Caco-2 (cell line): ENCODE measurements at places on chromosomes 6 and 20.

GRCh38 chr6:130749402-130749801 lies 77.8 kb upstream of the SMLR1 start:
- DNase-seq = peak; percentile 8

GRCh38 chr6:14638906-14639761 lies 521.6 kb downstream of the CD83 start:
- DNase-seq = no peak

DNA sequence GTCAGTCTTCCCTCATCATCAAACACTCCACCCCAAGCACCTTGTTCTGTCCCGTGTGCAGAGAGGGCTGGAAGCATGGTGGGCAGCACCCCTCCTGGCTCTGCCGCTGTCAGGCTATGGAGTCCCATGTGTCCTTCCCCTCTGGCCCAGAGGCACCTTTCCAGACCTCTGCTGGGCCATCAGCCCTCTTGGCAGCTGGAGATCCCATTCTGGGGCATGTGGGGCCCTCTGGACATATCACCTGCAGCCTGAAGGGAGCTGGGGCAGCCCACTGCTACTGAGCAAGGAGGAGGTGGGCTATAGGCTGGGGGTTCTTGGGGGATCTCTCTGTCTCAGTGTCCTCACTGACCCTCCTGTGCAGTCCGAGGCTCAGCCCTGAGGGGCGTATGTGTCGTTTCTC lies 42.2 kb downstream of the SUN5 start:
- DNase-seq = no peak

- DNase-seq = no peak
Measured at GRCh38 chr20:40317156-40317790, 371.8 kb downstream of the MAFB start.

DNA sequence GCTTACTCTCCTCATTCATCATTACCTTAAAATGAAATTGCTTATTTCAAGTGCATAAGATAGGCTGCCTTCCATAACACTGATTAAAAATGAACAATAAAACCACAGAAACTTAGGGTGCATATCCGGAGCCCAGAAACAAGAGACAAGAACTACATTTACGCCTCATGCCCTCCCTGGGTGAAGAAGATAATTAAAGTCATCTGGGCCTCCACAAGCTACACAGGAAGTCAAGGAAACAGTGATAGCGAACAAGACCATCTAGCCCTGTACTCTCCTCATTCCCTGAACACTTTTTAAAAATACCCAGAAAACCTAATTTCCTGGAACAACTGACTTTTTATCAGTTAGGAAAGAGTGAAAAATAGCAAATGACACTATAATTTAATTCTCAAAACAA lies 6.3 kb downstream of the SOD2 start:
- DNase-seq = no peak

DNA sequence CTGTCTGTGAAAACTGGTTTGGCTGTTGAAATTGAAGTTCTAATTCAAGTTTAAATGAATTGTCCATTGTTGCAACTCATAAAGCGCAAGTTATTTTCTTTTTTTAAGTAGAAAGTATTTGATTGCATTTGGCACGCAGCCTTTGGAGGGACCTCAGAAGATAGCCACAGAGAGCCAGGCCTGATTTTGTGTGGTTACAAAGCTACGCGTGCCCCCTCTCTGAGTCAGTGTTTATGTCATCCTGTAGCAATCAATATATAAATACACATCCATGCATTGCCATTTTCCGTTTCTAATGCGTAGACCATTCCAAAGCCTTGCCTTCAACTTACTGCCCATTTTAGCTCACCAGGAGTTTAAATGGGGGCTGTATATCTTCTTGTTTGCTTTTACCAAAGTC lies 173.2 kb downstream of the TMEM242 start:
- no peak for DNase-seq

GRCh38 chr20:59933296-59933848 lies at the start of gene SYCP2:
Gene SYCP2, minus strand, starts transcription at chr20:59933637. Its CDS starts 11,224 bp downstream, at chr20:59922413.
- peak; percentile 91 for DNase-seq

- DNase-seq = no peak
Measured at GRCh38 chr6:117961301-117961700, 54.2 kb downstream of the SLC35F1 start.

DNA sequence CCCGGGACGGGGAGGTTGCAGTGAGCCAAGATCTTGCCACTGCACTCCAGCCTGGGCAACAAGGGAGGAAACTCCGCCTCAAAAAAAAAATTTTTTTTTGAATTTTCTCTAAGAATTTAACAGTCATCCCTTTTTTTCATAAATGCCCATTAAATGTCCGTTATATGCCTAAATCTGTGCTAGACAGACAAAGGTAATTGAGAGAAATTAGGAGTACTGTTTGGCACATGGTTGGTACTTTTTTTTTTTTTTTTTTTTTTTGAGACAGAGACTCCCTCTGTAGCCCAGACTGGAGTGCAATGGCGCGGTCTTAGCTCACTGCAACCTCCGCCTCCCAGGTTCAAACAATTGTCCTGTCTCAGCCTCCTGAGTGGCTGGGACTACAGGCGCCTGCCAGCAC lies 1.7 kb downstream of the PCMT1 start:
- DNase-seq = no peak

- no peak for DNase-seq
Measured at GRCh38 chr6:15875797-15876196, 213.0 kb upstream of the DTNBP1 start.

DNA sequence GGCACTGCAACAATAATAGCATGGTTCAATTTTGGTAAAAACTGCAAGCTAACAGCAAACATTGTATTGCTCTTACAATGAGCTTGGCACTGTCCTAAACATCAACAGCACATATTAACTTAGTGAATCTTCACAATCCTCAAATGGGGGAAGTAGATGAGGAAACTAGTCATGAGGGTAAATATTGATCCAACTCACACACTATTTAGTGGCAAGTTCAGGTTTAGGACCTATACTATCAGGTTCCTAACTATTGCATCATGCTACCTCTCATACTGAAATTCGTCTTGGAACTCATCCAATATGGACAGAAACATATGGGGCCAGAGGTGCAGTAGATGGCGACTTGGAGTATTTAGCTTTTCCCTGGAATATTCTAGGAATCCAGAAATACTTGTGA lies 34.2 kb downstream of the FKBP1C start:
- DNase-seq = no peak

- no peak for DNase-seq
Measured at GRCh38 chr6:64914124-64914523, 792.9 kb downstream of the EYS start.

DNA sequence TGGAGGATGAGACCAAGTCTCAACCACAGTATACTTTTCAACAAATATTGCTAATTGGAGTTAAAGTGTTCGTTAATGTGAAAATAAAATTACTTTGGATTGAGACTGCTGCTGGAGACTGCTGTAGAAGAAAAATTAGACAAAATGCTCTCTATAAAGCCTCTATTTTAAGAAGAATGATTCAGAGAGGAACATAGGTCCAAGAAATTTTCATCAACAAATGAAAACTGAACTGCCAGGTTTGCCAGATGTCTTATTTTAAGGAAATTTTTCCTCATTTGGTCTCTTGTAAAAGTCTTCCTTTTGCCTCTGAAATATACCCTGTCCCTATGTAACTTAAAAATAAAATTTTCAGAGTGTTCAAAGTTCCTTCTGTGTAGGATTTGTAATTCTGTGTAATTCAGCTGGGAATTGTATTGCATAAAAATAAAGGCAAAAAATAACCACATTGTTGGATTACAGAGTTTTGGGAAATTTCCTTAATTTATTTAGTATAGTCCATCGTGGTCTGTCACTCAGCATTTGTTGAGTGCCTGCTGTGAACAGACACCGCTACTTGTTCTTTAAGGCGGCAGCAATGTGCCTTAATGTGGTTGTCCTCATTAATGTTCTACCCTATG lies 27.4 kb downstream of the ANKS1A start:
- DNase-seq = no peak

DNA sequence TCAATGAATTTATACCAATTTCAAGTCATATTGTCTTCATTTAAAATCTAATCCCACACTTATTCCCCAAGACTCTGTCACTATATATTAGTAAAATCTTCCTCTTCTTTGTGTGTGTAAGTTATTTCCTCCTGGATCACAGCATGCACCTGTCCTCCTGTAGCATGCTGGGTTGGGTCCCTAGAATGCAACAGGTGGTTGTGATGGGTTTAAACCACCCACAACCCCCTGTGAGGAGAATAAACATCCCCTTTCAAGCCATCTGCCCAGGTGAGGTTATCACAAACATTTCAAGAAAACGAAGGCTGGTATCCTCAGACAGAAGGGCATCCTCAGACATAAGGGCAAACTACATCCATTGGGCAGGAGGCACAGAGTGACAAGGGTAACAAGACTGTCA lies 26.4 kb downstream of the DZANK1 start:
- DNase-seq = no peak

DNA sequence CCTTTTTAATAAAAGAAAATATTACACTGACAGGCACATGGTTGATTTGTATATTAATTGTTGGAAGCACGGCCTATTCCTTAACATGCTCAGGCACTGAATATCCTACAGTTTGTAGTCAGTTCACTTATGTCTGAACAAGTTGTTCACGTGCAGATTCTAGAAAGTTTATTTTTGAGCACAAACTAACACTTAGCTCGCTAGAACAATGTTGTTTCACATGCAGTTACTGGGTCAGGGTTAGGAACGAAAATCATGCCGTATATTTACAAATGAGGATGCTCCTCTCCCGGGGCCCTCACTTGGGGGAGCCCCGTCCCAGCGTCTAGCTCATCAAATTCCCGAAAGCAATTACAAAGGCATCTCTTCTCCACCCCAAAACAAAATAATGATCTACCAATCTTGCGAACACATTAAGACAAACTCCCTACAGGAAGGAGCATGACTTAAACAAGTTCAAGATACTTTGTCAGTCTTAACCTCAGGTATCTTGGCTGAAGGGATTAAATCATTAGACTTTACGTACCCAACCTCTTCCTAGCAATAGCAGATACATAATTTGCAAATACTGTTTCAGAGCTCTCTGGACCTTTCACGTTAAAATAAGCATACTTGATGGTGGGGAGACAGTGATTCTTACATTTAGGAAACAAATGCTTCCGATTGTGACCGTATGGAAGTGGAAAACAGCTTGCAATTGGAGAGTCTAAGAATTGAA lies 1.5 kb downstream of the MAP7 start:
- DNase-seq = no peak

- DNase-seq = no peak
Measured at GRCh38 chr20:59731376-59731775, 127.0 kb downstream of the PHACTR3 start.

- no peak for DNase-seq
Measured at GRCh38 chr20:9945408-9945807, 89.4 kb upstream of the ANKEF1 start.

GRCh38 chr6:36313649-36313936 lies 23.1 kb downstream of the BNIP5 start:
- no peak for DNase-seq

GRCh38 chr6:104585646-104586045 lies 274.1 kb downstream of the HACE1 start:
- no peak for DNase-seq

DNA sequence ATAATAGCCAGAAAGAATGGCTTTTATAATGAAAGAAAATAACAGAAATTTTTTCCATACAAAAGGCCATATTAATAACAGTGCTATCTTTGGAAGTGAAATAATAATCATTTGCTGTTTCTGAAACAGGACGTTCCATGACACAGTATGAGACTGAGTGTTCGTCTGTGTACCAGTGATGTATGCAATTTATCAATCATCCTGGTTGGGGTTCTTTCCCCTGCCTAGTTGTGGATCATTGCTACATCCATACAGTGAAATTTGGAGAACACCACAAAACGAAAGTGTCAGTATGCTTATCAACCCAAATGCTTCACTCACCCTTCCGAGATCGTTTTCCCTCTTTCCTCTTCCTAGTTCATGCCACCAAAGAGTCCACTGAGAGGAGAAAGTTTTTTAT lies 151.4 kb upstream of the PRDM1 start:
- no peak for DNase-seq

DNA sequence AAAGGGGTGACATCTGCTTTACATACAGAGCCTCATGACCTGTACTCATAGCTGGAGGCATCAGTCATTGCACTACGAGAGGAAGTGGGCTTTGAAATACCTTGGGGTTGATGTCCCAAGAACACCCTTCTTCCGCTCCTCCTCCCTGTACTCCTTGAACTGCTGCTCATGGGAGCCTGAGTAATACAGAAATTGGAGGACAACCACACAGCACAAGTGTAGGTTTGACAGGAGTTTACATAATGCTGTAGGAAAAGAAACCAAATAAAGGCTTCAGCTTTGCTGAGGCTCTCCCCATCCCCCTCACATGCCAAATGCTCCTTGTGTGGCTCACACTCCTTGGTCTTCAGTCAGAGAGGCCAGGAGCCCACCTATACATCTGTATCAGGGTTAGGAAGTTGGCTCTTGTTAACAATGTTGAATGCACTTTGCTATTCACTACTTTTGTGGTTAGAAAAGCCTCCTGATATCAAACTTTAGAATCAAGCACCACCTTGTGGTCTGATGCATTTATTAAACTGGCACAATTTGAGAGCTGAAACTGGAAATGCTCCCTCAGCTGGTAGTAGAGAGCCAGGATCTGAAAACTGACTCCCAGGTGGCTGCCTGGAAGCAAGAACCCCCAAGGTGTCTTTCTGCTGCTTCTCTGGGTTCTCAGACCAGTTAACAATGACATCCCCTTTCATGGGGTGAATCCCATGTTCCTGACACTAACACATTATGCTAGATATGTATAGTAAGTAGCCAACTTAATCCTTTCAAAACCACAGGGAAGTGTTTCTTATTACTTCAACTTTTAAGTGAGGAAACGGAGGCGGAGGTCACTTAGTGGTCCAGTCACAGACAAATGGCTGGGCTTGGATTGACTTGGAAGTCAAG lies 56.2 kb upstream of the EDN1 start:
- peak; percentile 45 for DNase-seq

GRCh38 chr6:21780679-21781078 lies 187.1 kb downstream of the SOX4 start:
- DNase-seq = no peak

DNA sequence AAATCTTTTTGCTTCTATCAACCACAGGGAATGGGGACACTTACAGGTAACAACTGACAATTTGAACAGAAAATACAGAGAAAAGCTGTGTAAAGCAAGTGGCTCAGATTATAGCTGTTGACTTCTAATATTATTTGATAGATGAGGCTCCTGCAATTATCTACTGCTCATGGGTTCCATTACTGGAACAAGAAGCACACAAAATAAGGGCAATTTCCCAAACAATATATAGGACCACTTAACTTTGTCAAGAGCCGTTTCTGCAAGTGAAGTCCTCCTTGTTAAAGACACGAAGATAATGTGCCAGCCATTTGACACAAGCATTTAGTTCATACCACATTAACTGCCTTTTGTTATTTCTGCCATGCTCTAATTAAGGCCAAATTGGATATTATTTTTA lies 315.5 kb upstream of the ARID1B start:
- DNase-seq = no peak

GRCh38 chr20:39004508-39004907 lies 42.4 kb downstream of the DHX35 start:
- no peak for DNase-seq
